ENCODE measurements at places on chromosomes 16 and 17. TPM values are rescaled to one million over a fixed set of nuclear protein-coding genes. Genes with fewer than 3 reads are reported as not detected.

HS3ST2 gene
- not detected for polyA plus RNA-seq

SCN4A gene
- polyA plus RNA-seq: 0.46 TPM

PDIA2 gene
- polyA plus RNA-seq: 0.10 TPM

NPIPB13 gene
- 11.4 TPM for polyA plus RNA-seq

SNAI3 gene
- polyA plus RNA-seq: 1.0 TPM

SECTM1 gene
- 38.2 TPM for polyA plus RNA-seq

ACAP1 gene
- 9.1 TPM for polyA plus RNA-seq

EMC6 gene
- 85.4 TPM for polyA plus RNA-seq

LDHD gene
- 8.9 TPM for polyA plus RNA-seq

LCMT1 gene
- polyA plus RNA-seq: 32.9 TPM

TBC1D3H gene
- polyA plus RNA-seq: not detected

SDR42E2 gene
- polyA plus RNA-seq: 0.03 TPM

KCNAB3 gene
- 1.6 TPM for polyA plus RNA-seq

IGSF6 gene
- 2.7 TPM for polyA plus RNA-seq

HERPUD1 gene
- 129 TPM for polyA plus RNA-seq

PIEZO1 gene
- 22.8 TPM for polyA plus RNA-seq

TAT gene
- 0.54 TPM for polyA plus RNA-seq

CNTROB gene
- 24.4 TPM for polyA plus RNA-seq

ZSCAN10 gene
- polyA plus RNA-seq: not detected

CCL14 gene
- 7.2 TPM for polyA plus RNA-seq

CLEC19A gene
- polyA plus RNA-seq: not detected

KRTAP4-9 gene
- not detected for polyA plus RNA-seq

TCAP gene
- polyA plus RNA-seq: 0.85 TPM

SHISA6 gene
- polyA plus RNA-seq: 0.04 TPM

CCL22 gene
- 0.43 TPM for polyA plus RNA-seq

GLIS2 gene
- 1.1 TPM for polyA plus RNA-seq

PIGW gene
- polyA plus RNA-seq: 8.5 TPM

HS3ST3B1 gene
- 0.85 TPM for polyA plus RNA-seq

PRSS53 gene
- polyA plus RNA-seq: 1.9 TPM

NATD1 gene
- 2.4 TPM for polyA plus RNA-seq

NR1D1 gene
- 25.1 TPM for polyA plus RNA-seq

ATP1B2 gene
- not detected for polyA plus RNA-seq

HCRT gene
- not detected for polyA plus RNA-seq

SLC2A4 gene
- 1.9 TPM for polyA plus RNA-seq

ABCA10 gene
- polyA plus RNA-seq: 21.0 TPM

CDH11 gene
- polyA plus RNA-seq: 2.2 TPM

MT1H gene
- polyA plus RNA-seq: 51.9 TPM

SYCE1L gene
- polyA plus RNA-seq: 6.0 TPM

MRPL45 gene
- 33.8 TPM for polyA plus RNA-seq

SDK2 gene
- 1.1 TPM for polyA plus RNA-seq

FOXN1 gene
- not detected for polyA plus RNA-seq

MGAT5B gene
- 0.40 TPM for polyA plus RNA-seq

AP2B1 gene
- polyA plus RNA-seq: 31.6 TPM

ROGDI gene
- polyA plus RNA-seq: 28.6 TPM

LRRC75A gene
- polyA plus RNA-seq: 30.5 TPM

SLC22A31 gene
- polyA plus RNA-seq: 4.7 TPM

Measured in small intestine (tissue), 16 donors.